Stimulated activated CD4-positive, alpha-beta T cell treated with anti-CD3 and anti-CD28 coated beads, Interleukin-1b, Interleukin-23, amount 100 ng/mL, for 48 hours (primary cell): ENCODE measurements at places on chromosomes 12 and 14.

DNA sequence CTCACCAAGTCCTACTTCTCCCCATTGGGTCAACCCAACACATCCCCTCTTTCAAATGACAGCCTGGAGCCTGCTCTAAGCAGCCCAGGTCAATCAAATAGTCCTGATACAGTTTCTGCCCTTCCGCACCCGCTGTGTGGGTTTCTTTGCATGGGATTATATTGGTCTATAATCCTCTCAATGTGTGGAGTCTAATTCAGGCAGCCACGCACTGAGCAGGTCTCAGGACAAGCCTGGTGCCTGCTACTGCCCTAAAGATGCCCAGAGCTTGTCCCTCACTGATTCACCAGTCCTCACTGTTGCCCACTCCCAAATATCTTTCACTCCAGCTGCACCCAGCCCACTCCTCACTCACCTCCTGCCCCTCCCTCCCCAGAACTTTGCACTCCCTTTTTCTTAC lies 16.4 kb downstream of the ACTN1 start:
- DNase-seq = no peak

GRCh38 chr12:32821710-32822109 lies 66.0 kb upstream of the YARS2 start:
- no peak for DNase-seq

- no peak for DNase-seq
These were observed 86.2 kb downstream of the STON2 start for GRCh38 chr14:81313775-81314429.

DNA sequence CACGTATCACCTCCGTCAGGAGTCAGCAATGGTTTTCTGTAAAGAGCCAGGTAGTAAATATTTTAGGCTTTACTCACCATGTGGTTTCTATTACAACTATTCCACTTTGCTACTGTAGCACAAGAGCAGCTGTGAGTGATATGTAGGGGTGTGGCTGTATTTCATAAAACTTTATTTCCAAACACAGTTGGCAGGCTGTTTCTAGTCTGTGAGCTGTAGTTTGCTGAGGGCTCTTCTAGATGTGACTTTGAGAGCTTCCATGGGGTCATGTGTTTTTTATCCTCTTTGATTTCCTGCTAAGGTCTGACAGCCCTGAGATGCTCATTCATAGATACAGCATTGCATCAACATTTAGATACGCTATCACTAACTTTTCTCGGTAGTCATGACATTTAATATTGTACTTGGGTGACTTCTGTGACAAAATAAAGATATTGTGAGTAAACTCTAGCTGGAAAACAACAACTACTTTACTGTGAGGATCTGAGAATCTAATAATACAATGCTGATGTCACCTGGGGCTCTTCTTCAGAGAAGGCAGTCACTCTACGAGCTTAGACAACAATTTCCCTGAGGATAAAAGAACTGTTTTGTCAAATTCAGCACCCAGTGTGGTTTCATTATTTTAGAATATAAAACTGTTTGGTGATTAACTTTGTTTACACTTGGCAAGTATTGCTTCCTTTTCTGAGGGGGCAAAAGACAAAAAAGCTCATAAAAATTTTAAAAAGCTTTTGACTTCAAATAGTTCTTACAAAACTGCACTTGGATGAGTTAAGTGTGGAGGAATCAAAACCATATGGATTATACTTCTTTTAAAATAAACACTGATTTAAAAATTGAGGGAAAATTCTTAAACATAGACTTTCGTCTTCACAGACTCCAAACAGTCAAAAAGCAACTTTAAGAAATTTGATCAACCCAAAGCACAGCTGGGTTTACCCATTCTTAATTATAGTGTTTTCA lies 231.2 kb upstream of the DCN start:
- DNase-seq = no peak

DNA sequence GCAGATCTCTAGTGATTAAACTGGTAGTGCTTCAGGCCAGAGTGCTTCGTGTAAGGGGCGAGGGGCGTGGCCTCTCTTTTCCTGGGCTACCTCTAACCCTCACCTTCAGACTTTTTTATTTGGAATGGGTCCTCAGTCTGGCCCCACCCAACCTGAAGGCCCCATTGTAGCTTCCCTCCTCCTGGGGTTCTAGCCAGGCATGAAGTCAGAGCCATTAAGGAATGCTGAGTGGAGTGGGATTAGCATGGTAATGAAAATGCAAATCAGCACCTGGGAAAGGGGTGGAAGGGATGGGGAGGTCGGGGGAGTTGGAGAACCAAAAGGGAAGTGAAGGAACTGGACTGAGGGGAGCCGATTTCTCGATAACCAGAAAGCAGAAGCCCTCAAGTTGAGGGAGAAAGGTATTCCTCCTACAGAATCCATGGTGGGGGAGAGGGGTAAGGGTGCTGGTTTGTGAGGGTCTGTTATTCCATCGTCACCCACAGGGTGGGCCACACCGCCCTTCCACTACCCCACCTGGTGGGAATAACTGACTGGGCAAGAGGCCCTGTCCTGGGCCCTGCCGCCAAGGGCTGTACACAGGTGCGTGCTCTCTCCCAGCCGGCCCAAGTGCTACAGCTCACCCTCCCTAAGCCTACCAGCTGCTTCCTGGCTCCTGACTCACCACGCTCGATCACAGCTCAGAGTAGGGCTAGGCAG lies 14.1 kb downstream of the ZFHX2 start:
- DNase-seq = no peak
